ENCODE measurements at places on chromosomes 2 and 18.

- H3K4me1 ChIP-seq, result no peaks in the 10 kb centered on the region
- no peak overlapping the region for H3K4me3 ChIP-seq
- H3K27me3 ChIP-seq, result peaks cover 5% of the 10 kb centered on the region
- no peak overlapping the region for H3K27ac ChIP-seq
These were observed 244.9 kb downstream of the LOXHD1 start for GRCh38 chr18:46411867-46412690.

DNA sequence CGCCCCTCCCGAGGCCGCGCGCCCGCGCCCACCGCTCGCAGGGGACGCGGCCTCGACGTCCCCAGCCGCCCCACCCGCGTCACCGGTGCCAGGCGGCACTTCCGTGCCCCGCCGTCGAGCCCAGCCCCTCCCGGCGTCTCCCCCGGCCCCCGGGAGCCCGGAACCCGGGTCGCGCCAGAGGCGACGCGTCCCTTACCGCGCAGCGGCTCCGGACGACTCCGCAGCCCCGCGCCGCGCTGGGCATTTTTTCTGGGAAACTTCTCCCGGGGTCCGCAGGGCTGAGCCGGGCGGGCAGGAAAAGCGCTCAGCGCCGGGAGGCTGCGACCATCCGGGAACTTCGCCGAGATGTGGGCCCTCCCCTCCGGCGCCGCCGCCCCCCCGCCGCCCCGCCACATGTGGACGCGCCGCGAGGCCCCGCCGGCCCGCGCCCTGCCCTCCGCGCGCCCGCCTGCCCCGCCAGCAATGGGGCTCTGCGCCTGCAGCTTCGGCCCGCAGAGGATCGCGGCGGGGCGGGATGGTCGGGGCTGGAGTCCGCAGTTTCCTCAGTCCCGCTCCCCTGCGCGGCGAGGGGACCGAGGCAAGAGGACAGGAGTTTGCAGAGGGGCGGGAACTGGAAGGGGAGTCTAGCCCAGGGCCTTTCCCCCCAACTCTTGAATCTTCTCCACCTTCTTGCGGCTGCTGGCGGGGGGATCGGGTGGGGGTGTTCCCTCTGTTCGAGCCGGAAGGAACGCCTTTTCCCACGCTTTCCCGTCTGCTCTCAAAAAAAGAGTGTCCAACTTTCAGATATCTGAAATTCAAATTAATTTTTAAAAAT, 81.5 kb downstream of the CHRNA1 start:
- no peaks in the 10 kb centered on the region for H3K27me3 ChIP-seq
- peaks cover 51% of the 10 kb centered on the region for H3K4me1 ChIP-seq
- H3K36me3 ChIP-seq, result no peaks in the 10 kb centered on the region
- peak overlapping the region; percentile 94 for H3K4me3 ChIP-seq
- peak; percentile 55 for DNase-seq

GRCh38 chr18:25518716-25519053, 166.7 kb upstream of the ZNF521 start:
- no peaks in the 10 kb centered on the region for H3K4me1 ChIP-seq
- no peak for DNase-seq
- H3K27me3 ChIP-seq, result peaks cover 2% of the 10 kb centered on the region
- H3K4me3 ChIP-seq, result no peak overlapping the region
- H3K27ac ChIP-seq, result no peak overlapping the region

DNA sequence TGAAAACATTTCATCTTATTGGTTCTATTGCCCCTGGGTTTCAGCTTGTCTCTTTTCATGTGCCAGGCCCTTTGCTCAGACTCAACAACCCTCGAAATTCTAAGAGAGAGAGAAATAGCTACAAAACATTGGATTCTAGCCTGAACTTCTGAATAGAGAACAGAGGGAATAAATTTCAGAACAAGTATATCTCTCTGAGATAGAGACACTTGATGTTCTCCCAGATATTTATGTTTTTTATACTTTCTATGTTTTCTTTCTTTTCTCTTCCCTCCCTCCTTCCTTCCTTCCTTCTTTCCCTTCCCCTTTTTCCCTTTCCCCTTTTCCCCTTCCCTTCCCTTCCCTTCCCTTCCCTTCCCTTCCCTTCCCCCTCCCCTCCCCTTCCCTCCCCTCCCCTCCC, 279.5 kb upstream of the SPRED2 start:
- H3K4me1 ChIP-seq, result no peaks in the 10 kb centered on the region
- no peak overlapping the region for H3K27ac ChIP-seq
- DNase-seq, result no peak
- H3K27me3 ChIP-seq, result peaks cover 18% of the 10 kb centered on the region

Measured in naive thymus-derived CD8-positive, alpha-beta T cell (primary cell).